ENCODE measurements at places on chromosomes 4 and X.

GRCh38 chr4:47926667-47927258 is 12.4 kb upstream of the NFXL1 start:
- peak; percentile 65 for DNase-seq

- no peak for DNase-seq
Observed at GRCh38 chrX:15356444-15356843, 21.1 kb upstream of the PIGA start.

DNA sequence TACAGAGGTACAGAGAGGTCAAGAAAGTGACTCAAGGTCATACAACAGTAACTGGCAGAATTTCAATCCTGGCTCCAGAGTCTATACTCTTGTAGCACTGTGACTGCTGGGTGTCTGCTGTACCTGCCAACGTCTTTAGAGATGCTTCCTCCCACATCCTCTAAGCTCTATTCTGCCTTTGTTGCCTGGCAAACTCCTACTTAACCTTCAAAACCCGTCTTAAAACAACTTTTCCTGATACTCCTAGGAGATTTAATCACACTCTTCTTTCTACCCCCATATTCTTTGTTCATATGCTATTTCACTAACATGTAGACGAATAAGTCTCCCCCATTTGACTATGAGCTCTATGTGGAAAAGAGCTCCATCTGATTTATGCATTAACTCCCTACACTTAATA is 16.8 kb downstream of the APBB2 start:
- DNase-seq = no peak

- no peak for DNase-seq
Observed at GRCh38 chrX:72079607-72080006, 52.1 kb downstream of the RTL5 start.

DNA sequence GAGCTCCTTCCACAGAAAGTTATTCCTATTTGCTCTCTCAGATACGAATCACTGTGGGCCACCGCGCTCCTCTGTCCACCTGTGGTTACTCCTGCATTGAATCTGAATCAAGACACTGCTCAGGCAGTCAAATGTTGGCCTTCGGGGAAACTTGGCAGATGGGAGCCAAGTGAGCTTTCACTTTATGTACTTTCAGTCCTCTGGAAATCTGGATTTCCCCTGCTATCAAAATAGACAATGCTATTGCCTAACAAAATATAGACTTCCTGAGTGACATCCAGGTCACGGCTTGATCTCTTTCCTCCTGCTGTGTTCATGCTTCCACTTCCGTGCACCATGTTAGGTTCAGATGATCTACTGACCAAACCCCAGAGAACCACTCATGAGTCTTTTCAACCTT is 43.8 kb downstream of the FHL1 start:
- no peak for DNase-seq

DNA sequence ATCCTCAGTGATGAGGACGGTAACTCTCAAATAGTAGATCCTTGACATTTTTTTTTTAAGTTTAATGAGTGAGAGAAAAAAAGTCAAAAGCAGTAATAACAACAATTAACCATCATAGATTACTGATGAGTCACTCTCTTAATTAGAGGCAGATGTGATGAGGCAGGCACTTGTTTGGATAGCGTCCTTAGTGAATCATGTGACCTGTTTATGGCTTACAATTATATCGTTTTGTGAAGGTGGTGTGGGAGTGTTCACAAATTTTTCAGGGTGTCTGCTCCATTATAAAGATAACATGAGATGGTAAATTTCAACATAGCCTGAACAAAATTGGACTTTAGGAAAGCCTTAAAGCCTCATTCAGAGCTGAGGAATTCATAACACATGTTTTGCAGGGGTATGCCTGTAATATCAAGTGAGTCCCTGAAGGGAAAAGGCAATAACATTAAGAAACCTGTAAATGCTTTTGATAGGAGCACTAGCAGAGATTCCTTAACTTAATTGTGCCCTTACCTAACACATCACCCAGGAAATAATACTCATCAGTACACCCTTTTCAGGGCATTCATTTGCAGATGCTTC is 51.9 kb upstream of the XIAP start:
- no peak for DNase-seq

DNA sequence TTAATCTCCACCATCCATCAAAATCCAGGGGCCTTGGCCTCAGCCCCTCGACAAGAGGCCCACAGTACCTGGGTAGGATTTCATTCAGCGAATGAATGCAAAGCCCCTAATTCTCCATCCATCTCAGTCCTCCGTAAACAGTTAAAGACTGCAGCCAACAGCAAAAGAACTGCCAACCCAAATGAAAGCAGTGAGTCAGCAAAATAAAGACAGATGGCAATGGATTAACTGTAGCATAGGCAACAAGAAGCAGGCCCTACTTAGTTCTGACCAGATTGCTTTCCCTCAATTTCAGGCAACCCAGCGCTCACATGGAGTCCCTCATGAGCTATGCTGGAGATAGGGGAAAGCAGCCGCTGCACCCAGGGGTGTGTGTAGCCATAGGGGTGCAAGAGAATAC is 21.4 kb downstream of the PLAC1 start:
- no peak for DNase-seq

GRCh38 chr4:15109600-15109999 is 107.3 kb downstream of the CPEB2 start:
- DNase-seq = no peak
